G401 (cell line): ENCODE measurements at places on chromosomes 12 and 14.

DNA sequence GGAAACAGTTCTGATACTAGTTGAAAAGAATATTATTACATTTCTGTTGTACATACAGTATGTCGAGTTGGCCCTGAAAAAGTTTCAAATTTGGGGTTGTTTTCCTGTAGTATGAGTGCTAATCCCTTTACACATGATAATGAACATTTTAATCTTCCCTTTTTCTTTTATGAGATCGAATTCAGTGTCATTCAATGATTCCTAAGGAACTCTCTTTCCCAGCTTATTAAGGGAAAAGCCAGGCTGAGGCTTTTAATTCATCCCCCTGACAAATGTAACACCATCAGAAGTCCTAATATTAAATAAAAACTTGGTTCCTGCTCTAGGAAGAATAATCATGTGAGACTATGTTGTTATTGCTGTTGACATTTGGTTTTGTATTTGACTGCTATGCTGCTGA, 42.9 kb upstream of the USP44 start:
- DNase-seq, result no peak

DNA sequence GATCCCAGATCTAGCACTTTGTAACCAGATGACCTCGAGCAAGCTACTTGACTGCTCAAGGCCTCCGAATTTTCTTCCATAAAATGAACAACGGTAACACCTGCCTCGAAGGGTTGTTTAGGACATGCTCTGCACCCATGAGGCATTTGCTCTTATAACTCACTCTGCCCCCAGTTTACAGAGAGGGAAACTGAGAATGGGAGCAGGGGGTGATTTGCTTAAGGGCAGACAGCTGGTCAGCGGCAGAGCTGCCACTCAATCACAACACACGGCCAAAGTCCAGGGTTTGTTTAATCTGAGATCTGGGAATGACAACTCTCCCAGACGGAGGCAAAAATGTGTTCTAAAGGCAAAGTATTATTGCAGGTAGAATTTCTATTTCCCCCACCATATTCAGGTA, 156.3 kb downstream of the RIMBP2 start:
- no peak for DNase-seq

DNA sequence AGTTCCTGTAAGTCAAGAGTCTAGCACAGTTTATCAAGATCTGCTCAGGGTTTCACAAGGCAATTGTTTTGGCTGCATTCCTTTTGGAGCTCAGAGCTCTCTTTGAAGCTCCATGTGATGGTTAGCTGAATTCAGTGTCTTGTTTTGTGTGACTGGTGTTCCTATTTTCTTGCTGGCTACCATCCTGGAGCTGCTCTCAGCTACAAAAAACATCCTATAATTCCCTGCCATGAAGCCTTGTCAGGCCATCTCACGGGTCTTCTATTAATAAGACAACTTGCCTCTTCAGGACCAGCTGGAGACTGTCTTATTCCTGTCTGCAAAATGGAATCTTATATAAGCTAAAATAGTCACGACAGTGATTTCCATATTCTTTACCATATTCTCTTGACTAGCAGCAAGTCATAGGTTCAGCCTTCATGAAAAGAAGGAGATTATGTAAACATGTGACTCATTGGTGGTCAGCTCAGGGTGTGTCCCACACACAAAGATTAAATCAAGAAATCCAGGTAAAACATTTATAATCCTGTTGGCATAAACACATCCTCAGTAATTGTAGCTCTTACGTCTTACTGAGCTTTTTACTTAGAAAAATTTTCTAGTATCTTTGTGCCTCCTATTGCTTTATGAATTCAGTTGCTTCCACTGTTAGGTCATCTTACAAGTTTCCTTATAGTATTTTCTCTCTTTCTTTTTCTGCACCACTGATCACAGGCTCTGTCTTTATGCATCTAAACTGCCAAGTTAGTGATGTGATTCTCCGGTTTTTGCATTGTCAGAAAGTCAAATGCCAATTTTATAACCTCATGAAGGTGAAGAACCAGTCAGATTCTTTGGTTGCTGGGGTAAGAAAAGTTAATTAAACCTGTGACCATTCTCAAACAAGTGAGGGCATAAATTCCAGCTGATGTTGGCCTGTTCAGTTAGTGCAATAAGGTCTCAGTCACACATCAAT, 378.5 kb upstream of the MGAT4C start:
- DNase-seq, result no peak

GRCh38 chr14:70183991-70184390, 4.8 kb downstream of the SLC8A3 start:
- no peak for DNase-seq

GRCh38 chr12:120093592-120094355, 22.8 kb downstream of the RAB35 start:
- no peak for DNase-seq

DNA sequence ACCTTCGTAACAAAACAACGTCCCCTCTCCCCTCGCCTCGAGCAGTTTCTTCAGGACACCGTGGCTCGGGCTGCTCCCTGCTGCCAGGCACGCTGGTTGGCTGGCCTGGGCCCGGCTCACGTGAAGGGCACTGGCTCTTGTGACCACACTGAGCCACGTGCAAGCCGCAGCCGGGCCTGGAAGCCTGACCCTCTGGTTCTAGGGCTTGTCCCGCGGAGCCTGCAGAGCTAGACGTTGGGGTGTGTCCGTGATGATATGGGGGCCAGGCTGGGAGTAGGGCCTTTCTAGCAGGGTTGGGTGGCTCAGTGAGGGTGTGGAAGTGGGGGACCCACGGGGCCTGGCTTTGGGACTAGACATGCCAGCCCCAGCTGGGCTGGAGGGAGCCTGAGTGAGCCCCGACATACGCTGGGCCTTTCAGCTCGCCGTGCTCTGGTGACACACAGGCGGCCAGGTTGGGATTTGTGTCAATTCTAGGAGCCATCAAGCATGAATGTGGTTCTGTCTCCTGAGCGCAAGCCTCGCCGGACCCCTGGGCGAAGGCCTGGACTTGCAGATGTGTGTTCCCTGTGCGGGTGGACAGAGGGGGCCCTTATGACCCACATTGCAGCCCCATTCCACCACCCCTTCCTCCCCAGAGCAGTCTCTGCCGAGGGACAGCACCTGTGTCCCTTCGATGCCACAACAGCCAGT, 13.6 kb upstream of the AMN start:
- no peak for DNase-seq

- DNase-seq, result no peak
Measured at GRCh38 chr12:65496617-65497016, 218.1 kb downstream of the MSRB3 start.

- DNase-seq, result no peak
Measured at GRCh38 chr12:126488806-126489205, 1423.6 kb downstream of the AACS start.

DNA sequence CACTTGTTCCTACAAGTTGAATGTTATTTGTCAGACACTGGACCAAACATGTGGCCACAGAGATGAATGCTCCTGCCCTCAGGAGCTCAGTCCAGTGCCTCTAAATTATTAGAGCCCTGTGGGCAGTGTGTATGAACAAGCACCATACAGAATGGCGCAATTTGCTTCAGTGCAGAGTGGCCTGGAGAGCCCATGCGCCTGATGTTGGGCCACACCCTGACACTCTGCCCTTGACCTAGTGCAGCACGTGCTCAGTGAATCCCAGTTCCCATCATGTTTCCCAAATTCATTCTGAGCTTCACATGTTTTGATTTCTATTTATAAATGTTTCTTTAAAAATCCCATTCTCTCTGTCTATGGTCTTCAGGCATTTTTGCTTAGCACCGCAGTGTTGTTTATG, 116.8 kb downstream of the PRMT8 start:
- DNase-seq, result no peak

- no peak for DNase-seq
Measured at GRCh38 chr14:78188882-78189281, 18.7 kb downstream of the NRXN3 start.

GRCh38 chr12:103513875-103514274, 18.1 kb upstream of the C12orf42 start:
- DNase-seq, result no peak

DNA sequence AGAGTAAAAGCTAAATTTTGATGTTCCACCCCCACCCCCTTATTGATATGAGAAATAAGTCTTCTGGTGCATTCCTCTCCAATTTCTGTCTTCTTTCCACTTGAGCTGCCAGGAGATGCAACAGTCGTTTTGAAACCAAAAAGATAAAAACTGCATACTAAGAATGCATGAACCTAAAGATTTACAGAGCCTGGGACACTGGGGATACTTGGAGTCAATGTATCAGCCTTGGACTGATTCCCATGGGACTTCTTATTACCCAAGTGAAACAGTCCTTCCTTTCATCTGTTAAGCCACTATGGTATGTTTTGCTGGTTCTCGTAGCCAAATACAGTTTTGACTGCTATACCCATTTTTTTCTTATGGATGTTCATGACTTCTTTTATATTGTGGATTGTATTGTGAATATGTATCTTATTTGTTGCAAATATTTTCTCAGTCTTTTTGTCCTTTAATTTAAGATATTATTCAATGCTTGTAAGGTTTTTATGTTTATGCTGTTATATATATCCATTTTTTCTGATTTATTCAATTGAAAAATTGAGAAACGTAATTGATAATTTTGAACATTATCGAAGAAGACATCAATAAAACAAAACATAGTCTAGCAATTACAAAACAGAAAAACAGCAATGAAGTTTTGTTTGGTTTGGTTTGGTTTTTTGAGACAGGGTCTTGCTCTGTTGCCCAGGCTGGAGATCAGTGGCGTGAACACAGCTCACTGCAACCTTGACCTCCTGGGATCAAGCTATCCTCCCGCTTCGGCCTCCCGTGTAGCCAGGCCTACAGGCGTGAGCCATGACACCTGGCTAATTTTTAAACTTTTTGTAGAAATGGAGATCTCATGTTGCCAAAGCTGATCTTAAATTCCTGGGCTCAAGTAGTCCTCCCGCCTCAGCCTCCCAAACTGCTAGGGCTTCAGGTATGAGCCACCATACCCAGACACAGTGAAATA, 85.4 kb upstream of the ETV6 start:
- no peak for DNase-seq

DNA sequence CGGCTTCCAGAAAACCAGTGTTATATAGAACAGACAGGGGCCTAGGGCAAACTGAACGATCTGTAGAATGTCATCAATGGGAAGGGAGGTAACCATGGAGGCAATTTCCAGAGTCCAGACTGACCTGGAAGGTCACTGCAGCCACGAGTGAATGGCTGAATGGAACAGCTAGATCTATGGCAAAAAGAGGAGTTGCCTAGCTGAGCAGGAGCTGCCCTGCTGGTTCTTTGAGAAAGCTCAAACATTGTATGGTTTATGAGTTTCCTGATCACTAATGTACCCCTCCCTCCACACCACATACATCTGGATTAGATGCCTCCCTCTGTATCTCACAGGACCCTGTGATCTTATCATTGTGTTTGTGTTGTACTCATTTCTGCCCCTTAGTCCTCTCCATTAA, 1.0 kb upstream of the RERG start:
- no peak for DNase-seq

GRCh38 chr14:95315579-95315978, 4.1 kb downstream of the CLMN start:
- no peak for DNase-seq

- no peak for DNase-seq
Measured at GRCh38 chr12:127386723-127387122, 880.2 kb upstream of the TMEM132C start.

DNA sequence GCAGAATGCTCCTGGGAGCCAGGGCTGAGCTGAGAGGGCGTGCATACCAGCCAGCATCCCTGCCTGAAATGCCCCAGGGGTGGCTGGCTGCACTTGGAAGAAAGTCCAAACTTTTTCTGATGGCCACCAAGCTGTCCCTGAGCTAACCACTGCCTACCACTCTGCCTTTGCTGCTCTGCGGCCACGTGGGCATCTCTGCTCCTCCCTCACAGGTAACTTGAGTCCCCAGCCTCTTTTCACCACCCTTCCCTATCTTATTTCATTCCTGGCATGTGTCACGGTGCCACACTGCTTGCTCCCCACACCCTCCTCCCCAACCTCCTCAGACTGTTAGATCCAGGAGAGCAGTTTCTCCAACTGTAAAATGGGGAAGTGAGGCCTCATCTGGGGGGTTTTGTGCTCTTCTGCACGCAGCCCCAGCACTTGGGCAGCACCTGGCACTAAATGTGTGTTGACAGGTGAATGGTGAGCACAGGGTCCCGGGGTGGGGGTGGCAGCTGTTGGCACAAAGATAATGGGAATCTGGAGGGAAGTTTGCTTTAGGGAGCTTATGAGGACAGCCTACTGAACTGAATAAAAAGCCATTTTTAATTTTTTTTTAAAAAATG, 113.0 kb downstream of the GLT1D1 start:
- no peak for DNase-seq

DNA sequence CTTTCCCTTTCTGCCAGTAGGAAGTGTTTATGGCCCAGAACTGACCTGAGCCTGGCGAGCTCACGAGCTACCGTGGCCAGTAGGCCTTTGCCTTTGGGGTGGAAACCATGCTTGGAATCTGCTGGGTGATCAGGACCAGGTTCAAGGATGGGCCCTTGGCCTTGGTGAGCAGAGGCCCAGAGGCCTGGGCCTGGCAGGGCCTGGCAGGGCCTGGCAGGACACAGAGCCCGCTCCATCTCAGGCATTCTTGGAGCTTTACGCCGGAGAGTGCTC, 184.8 kb upstream of the RTL1 start:
- no peak for DNase-seq

DNA sequence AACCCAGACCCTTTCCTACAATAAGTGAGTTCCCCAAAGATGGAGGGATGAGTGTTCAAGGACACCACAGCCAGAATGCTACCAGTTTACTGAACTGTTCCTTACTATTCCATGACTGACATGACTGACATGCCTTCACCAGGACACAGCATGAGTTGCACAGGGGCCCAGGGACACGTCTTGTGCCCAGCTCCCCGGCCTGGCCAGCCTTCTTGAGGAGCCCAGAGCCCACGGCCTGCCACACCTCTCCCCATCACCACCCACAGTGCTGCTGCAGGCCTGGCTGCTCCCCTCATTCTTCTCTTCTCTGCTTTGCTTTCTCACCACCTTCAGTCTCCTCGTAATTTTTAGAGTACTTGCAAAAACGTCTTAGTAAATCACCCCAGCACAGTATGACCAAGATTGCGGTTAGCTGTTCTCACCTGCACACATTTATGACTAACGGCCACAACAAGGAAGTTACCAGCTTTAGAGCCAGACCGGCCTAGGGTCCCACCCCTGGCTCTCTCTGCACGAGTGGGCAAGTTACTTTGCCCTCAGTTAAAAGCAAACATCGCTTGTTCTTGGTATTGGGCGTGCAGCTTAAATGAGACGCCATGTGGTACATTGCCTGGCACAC, 18.5 kb downstream of the PPP2R5E start:
- no peak for DNase-seq

- peak; percentile 76 for DNase-seq
Measured at GRCh38 chr12:119544765-119545625, 48.6 kb upstream of the TMEM233 start.

- DNase-seq, result peak; percentile 90
Measured at GRCh38 chr14:67526676-67527459, 6.2 kb upstream of the PLEKHH1 start.

DNA sequence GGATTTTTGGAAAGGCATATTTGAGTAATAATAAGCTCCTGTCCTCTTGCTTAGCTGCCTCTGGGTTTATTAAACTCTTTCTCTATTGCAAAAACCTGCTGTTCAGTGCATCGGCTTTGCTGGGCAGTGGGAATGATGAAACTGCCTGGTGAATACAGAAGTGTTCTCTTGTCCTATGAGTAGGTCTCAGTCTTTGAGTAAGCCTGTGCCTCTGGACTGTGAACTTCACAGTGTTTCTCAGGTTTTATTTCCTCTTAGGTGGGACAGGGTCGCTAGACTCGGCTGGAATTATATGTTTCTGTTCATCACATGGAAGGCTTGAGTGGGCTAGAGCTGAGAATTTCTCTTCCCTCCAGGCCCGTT, 46.4 kb downstream of the CRADD start:
- no peak for DNase-seq
